NCI-H1436 treated with DMSO at 0.1 percent for 48 hours (cell line): ENCODE measurements at places on chromosomes 4 and X.
A peak's percentile ranks its signal among the peaks of the same experiment; 100 is the strongest.

GRCh38 chr4:37584493-37585060 is 101.6 kb downstream of the RELL1 start:
- DNase-seq: no peak

DNA sequence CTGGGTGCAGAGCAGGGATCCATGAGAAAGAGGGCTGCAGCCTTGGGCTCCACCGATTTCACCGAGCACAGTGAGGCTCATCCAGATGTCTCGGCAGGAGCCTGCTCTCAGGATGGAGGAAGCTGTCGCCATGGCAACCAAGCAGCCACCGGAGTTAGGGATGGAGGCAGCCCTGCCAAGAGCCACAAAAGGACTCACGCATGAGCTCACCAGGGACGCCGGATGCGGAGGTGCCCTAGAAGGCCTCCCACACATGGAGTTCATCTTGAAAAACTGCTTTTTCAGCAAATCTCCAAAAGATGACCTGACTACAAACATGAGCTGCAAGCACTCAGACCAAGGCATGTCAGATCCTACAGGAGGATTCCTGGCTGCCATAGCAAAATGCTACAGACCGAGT is 90.7 kb downstream of the WFS1 start:
- DNase-seq: no peak

- DNase-seq: no peak
Observed at GRCh38 chr4:101307899-101308298, 39.4 kb downstream of the PPP3CA start.

- no peak for DNase-seq
Observed at GRCh38 chr4:9943761-9944160, 77.5 kb downstream of the SLC2A9 start.

GRCh38 chrX:77949840-77950239 is 19.6 kb downstream of the PGAM4 start:
- DNase-seq: no peak

DNA sequence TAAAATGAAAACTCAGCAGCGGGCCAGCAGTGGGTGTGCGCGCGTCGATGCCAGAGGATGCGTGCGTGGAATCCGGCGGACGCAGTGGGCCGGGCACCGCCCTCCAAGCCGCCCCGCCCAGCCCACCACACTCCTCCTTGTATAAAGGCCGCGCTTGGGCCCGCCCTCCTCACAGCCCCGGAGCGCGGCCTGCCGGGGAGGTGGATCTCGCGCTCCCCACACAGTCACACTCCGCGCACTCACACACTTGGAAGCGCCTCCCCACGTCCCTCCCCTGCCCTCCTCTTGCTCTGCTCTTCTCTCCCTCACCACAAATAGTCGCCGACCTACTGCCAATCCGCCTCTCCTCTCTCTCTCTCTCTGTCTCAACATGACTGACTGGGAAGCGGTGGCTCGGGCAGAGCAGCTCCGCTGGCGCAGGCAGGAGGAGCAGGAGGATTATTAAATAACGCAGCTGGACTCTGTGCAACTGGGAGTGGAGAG is at the start of gene CCSER1:
TSS of gene CCSER1 (plus strand) at position 172 of the 483 bp plus-strand sequence.
- peak; percentile 63 for DNase-seq

GRCh38 chr4:42594888-42595287 is 62.0 kb downstream of the ATP8A1 start:
- no peak for DNase-seq

- DNase-seq: no peak
Observed at GRCh38 chr4:182139491-182139890, 103.7 kb upstream of the TENM3 start.

- no peak for DNase-seq
Observed at GRCh38 chrX:23884427-23885024, 23.2 kb downstream of the APOO start.
